ENCODE measurements at places on chromosomes 1 and 21.
A peak's percentile ranks its signal among the peaks of the same experiment; 100 is the strongest.

- no peak for DNase-seq
These were observed 63.0 kb upstream of the ANGPTL1 start for GRCh38 chr1:178933709-178934490.

DNA sequence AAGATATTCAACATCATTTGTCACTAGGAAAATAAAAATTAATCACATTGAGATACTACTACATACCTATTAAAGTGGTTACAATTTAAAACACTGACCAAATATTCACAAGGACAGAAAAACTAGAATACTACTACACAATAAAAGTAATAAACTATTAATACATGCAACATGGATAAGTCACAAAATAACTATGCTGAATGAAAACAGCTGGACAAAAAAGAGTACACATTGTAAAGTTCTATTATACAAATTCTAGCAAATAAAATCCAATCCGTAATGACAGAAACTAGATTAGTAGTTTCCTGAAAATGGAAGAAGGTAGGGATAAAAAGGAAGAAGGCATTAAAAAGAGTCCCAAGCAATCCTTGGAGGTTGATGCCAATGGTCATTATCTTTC lies 348.7 kb upstream of the PTBP2 start:
- no peak for DNase-seq

- no peak for DNase-seq
These were observed 137.2 kb upstream of the NGF start for GRCh38 chr1:115475252-115475651.

GRCh38 chr21:15250384-15250783 lies 185.6 kb upstream of the NRIP1 start:
- no peak for DNase-seq

GRCh38 chr1:201554789-201555592 lies 16.1 kb downstream of the NAV1 start:
- no peak for DNase-seq

GRCh38 chr1:96955307-96956012 lies 233.9 kb downstream of the PTBP2 start:
- DNase-seq, result no peak

GRCh38 chr1:220915117-220915440 lies 35.8 kb downstream of the HLX start:
- DNase-seq, result no peak

- no peak for DNase-seq
These were observed 359.3 kb downstream of the ADGRL2 start for GRCh38 chr1:82160036-82160435.

- DNase-seq, result no peak
These were observed 59.9 kb downstream of the C1orf198 start for GRCh38 chr1:230808281-230808872.

DNA sequence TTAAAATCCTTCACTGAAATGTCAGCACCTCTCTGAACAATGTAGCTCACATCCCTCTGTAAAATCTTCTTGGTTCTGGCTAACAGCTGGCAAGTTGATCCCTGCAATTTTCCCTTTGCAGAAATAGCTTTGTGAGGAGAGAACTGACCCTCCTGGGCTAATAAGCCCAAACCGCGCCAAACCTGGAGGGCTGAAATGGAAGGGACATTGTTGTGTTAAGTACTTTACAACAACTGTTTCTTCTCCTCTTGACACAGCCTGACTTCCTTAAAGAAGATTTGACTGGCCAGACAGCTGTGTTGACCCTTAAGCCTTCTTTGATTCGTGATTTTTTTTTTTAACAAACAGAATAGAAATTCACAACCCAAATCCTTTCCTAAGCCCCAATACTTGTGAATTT lies 5.7 kb downstream of the LMX1A start:
- no peak for DNase-seq

GRCh38 chr1:145985502-145986439 lies 10.6 kb downstream of the TXNIP start:
- peak; percentile 81 for DNase-seq

DNA sequence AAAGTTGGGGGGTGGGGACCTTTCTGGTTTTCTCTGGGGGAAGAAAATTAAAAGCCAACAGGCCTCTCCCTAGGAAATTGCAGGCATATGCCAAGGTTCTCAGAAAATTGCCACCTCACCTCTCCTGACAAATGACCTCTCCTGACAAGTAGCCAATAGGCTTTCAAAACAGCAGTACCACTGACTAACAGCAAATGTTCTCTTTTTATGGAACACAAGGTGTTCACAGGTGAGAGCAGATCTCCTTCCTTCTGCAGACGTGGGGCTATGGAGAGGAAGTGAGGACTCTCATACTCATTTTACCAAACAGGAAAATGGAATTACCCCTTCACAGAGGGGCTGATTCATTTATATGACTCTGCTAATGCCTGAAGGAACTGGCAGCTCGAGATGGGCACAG lies 32.7 kb upstream of the SUCO start:
- DNase-seq, result no peak

- no peak for DNase-seq
These were observed 207.1 kb downstream of the SLC35F3 start for GRCh38 chr1:234111458-234112142.

GRCh38 chr1:11523746-11524464 lies 45.0 kb downstream of the DISP3 start:
- DNase-seq, result no peak

GRCh38 chr21:46469275-46469674 lies 10.6 kb downstream of the DIP2A start:
- DNase-seq, result no peak

DNA sequence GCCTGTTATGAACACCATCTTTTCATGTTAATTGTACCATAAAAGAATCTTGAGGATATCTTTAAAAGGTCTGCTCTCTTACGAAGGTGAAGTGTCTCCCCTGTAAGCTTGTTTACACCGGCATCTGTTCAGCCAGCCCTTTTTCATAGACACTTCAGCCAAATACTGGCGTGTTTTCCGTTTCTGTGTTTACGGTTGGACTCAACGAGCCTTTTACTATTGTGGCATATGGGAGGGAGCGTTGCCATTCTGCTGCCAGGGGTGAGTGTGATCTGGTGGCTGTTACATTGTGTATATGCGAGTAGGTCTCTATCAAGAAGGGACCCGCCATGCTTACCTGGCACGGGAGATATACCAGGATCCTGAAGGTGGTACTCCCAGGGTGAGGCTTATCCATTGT lies 433.8 kb downstream of the CAMTA1 start:
- peak; percentile 80 for DNase-seq

GRCh38 chr1:36324353-36324703 lies 883 bp upstream of the EVA1B start:
- no peak for DNase-seq

GRCh38 chr1:174984952-174985351 lies 14.8 kb upstream of the CACYBP start:
- DNase-seq, result no peak

DNA sequence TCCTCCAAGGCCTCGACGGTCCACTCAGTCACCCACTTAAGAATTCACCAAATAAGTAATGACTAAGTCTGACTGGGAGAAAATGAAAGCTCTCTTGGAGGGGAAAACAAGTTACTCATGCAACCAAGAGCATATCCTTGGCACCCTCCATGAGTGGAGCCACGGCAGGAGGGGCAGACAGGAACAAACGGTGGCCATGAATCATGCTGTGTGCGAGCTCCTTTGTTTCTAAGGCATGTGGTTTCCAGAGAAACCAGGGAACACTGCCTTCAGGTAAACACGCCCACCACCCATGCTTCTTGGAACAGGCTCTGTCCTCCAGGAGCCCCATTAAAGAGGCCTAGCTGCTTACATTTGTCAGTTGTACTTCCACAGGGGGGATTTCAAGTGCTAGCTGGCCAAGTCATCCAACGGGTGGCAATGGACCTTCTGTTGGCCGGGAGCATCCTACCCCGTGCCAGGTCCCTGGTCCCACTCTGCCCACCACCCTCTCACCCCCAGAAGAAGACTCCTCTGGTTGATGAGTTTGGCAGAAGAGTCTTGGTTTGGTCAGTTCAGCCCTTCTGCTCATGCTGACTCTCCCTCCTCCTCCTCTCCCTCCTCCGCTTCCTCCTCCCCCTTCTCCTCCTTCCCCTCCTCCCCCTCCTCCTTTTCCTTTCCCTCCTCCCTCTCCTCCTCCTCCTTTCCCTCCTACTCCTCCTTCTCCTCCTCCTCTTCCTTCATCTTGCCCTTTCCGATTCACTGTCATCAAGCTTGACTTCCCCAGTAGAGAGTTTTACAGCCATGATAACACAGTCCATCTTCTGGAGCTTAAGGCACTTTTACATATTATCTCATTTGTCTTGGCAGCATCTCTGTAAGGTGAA lies 107.6 kb downstream of the CCDC185 start:
- no peak for DNase-seq

DNA sequence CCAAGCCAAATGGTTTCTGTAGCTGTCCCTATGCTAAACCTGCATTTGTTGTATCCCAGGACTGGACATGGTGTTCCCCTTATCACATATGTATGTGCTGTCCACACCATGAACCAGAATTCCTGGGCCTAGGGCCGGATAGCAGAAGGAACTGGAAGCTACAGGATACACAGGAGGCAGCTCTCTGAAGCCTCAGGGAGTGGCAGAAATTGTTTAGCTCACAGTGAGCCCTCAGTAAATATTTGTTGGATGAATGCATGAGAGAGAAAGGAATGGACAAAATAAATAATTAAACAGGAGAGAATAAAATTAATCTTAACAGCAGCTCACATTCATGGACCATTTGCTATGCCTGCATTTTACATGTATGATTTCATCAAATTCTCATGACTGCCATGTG lies 2.1 kb downstream of the NIPAL3 start:
- DNase-seq, result no peak

DNA sequence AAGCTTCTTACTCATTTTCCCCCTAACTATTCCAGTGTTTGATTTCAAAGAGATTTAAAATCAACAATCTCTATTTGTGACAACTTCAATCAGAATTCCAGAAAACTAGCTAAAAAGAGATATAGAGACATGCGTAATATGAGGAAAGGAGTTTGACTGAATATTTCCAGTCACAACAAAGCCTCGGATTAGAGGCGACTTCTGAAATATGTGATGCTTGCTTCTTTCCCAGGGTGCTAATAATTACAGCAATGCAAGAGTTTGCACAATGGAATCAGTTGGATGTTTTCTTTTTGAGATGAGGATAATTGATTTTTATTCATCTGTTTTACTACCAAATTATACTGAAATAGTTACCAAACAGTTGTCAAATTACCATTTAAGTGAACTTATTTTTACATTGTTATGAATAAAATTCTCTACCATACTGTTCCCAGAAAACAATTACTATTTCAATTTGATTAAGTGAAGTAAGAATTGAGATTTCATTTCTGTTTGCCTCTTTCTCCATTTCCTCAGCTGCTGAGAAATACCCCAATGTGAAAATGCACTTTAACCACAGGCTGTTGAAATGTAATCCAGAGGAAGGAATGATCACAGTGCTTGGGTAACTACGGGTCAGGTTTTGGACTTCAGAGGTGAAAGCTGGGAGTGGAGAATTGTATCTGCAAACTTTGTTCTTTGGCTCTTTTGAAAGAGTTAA lies 28.1 kb downstream of the KMO start:
- no peak for DNase-seq

GRCh38 chr1:94552071-94552586 lies 10.6 kb upstream of the F3 start:
- no peak for DNase-seq

GRCh38 chr1:4636644-4637380 lies 17.6 kb upstream of the AJAP1 start:
- DNase-seq, result no peak

DNA sequence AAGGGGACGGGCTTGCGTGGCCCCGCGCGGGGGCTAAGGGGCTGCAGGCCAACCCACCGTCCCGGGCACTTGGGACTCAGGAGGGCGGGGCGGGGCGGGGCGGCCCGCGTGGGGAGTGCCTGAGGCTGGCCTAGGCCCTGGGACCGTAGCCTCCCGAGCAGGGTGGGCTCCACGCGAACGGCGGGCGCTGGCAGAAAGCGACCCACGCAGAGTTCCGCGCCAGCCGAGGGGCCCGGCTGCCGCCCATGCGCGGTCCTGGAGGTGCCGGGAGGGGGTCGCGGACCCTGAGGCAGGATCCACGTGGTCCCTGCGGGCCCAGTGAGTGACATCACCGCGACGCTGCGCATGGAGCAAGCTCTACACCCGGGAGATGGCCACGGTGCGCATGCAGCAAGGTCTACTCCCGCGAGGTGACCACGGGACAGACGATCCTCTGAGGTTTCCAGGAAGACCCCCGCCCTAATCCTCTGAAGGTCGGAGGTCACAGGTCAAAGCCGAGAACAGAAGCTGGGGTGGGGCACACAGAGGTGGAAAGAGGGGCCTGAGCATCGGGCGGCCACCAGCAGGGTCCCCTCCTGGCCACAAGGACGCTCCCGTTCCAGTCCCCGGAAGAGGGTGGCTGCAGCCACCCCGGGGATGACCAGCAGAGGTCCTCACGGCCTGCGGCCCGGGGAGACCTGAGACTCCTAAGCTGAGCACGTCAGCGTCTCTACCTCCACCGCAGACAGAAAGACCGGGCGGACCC lies 13.5 kb upstream of the SLC19A1 start:
- no peak for DNase-seq

- DNase-seq, result no peak
These were observed 1.4 kb upstream of the MIA3 start for GRCh38 chr1:222616525-222616924.

GRCh38 chr21:44575307-44576024 lies 1.9 kb downstream of the KRTAP10-4 start:
- DNase-seq, result no peak

- no peak for DNase-seq
These were observed 113.0 kb upstream of the SLC25A33 start for GRCh38 chr1:9426291-9426711.

- no peak for DNase-seq
These were observed 228.2 kb upstream of the KCNK2 start for GRCh38 chr1:214854126-214854875.

DNA sequence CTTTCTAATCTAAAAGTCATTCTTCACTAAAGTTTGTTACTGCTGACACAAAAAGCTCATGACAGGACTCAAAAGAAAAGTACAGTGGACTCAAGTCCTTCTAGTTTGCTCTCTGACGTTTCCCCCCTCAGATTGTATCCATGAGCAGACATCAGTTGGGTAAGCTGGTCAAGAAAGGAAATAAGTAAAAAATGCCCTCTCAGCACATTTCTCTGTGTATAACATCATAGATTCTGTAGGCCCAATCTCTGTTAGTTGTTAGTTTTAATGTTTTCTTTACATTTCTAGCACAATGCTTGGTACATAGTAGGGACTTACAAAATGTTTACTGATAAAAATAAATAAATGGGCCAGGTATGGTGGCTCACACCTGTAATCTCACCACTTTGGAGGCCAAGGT lies 96.8 kb downstream of the NR5A2 start:
- no peak for DNase-seq

Data from NCI-H187 treated with DMSO at 0.1 percent for 48 hours (cell line).